NCI-H1105 treated with DMSO at 0.1 percent for 48 hours (cell line): ENCODE measurements at places on chromosomes 7 and 10.

DNA sequence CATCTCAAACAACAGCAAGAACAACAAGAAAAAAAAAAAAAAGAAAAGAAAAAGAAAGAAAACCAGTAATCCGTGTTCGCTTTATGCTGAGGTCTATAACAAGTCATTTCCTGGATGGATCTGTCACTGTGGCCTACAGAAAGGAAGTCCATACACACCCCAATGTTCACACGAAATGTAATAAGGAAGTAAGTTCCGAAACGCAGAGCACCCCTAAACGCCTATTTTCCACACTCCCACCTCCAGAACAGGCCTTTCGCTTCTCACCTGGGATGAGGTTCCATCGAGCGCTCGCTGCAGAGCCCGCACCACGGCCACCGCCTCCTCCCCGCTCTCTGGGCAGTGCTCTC is 735 bp downstream of the ZNF394 start:
- no peak for DNase-seq

DNA sequence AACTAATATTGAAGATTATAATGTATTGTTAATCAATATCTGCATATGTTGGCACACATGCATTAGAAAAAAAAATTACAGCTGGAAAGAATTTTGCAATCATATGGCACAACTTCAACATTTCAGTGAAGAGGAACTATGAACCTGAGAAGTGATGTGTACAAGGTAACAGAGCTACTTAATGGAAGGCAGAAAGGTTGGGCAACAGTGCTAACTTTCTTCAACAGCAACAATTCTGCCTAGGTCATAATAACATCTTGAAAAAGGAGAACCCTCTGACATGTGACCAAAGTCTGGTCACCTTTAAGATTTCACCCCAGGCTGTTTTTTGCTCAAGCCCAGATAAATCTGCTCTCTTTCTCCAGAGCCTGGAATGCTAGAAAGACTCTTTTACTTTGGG is 47.9 kb upstream of the SKAP2 start:
- no peak for DNase-seq

- no peak for DNase-seq
These were observed 84.1 kb upstream of the LRRC18 start for GRCh38 chr10:49023752-49024151.

DNA sequence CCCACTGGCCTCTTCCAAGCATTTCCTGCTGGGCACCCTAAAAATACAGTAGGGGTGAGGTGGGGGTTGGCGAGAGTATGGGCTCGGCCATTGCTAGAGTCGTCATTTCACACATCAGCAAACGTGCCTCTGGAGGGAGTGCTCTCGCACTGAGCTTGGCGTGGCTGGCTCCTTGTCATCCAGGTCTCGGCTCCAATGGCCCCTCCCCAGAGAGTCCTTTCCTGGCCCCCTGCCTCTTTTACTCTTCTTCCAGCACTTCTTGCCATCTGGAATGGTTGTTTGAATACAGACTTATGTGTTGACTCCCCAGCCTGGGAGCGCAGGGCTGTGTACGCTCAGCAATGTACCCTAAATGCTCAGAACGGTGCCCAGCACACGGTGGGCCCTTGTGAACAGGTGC is 18.8 kb downstream of the UNC5B start:
- no peak for DNase-seq
